Ovary (tissue), 10 donors: ENCODE measurements at places on chromosomes 6 and 20. TPM values are rescaled to one million over a fixed set of nuclear protein-coding genes. Genes with fewer than 3 reads are reported as not detected.

The MCHR2 gene
- not detected for total RNA-seq

The SRXN1 gene
- 25.1 TPM for total RNA-seq

The GPX5 gene
- total RNA-seq, result not detected

The ELOVL2 gene
- total RNA-seq, result 0.12 TPM

The CLDN20 gene
- not detected for total RNA-seq

The RSPH9 gene
- total RNA-seq, result 0.48 TPM

The MDFI gene
- total RNA-seq, result 14.1 TPM

DNA sequence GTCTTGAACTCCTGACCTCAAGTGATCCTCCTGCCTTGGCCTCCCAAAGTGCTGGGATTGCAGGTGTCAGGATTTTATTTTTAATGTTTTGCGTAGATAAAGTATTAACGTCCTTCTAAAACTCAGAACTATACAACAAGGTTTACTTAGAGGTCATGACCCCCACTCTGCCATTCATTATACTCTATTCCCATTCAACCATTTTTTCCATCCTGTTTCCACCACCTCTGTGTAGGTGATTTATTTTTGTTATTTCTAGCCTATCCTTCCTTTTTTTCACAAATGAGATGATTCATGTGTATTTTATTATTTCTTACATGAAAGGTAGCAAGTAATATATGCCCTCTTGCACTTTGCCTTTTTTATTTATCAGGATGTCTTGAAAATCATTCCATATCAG is 138.1 kb downstream of the FARS2 start:
- H3K27ac ChIP-seq, result no peak overlapping the region
- no peaks in the 10 kb centered on the region for H3K36me3 ChIP-seq
- H3K4me3 ChIP-seq, result no peak overlapping the region
- H3K27me3 ChIP-seq, result no peaks in the 10 kb centered on the region

- DNase-seq, result no peak
- H3K4me1 ChIP-seq, result peaks cover 12% of the 10 kb centered on the region
- no peak overlapping the region for H3K27ac ChIP-seq
- H3K4me3 ChIP-seq, result no peak overlapping the region
Measured at GRCh38 chr6:134519465-134519864, 201.6 kb upstream of the SGK1 start.

DNA sequence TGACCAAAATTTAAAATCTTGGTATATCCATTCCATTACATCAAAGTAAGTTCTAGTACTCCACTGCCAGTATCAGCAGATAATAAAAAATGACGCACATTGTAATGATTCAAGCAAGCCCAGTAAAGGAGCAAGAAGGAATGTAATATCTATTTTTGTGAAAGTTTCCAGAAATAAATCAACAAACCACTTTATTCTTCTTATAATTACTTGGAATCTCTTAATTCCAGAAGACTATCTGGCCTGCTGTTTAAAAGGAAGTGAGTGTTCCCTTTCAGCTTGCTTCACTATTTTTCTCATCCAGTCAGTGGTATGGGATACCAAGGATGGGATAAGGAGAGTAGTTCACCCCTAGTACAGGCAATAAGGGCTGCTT is 42.2 kb upstream of the DSE start:
- H3K27me3 ChIP-seq, result no peaks in the 10 kb centered on the region
- H3K36me3 ChIP-seq, result no peaks in the 10 kb centered on the region
- no peak for DNase-seq
- H3K27ac ChIP-seq, result no peak overlapping the region
- H3K4me1 ChIP-seq, result peaks cover 8% of the 10 kb centered on the region
- H3K4me3 ChIP-seq, result no peak overlapping the region

GRCh38 chr6:166612471-166612881 is 14.6 kb downstream of the RPS6KA2 start:
- H3K4me1 ChIP-seq, result peaks cover 31% of the 10 kb centered on the region
- no peaks in the 10 kb centered on the region for H3K36me3 ChIP-seq
- peak overlapping the region; percentile 13 for H3K27ac ChIP-seq
- no peak overlapping the region for H3K4me3 ChIP-seq
- H3K27me3 ChIP-seq, result no peaks in the 10 kb centered on the region

DNA sequence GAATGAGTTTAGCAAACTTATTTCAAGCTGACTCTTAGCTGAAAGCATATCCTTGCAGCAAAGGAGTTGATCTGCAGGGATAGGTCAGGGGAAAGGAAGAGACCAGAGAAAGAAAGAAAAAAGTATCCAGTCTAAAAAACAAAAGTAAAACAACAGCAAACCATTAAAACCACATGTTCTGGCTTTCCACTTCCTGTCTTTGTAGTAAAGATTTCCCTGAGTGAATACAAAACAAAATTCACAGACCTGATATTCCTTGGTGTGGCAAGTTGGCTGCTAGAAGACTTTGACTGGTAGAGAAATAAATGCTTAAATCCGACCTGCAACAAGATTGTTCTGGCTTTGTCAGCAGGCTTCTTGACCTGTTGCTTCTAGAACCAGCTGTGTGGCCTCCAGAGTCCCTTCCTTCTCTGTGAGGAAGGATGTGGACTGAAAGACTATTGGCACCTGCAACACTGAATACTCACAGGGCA is 23.4 kb upstream of the MCM3 start:
- no peak overlapping the region for H3K27ac ChIP-seq
- H3K4me1 ChIP-seq, result peaks cover 3% of the 10 kb centered on the region
- no peak for DNase-seq
- no peaks in the 10 kb centered on the region for H3K36me3 ChIP-seq

DNA sequence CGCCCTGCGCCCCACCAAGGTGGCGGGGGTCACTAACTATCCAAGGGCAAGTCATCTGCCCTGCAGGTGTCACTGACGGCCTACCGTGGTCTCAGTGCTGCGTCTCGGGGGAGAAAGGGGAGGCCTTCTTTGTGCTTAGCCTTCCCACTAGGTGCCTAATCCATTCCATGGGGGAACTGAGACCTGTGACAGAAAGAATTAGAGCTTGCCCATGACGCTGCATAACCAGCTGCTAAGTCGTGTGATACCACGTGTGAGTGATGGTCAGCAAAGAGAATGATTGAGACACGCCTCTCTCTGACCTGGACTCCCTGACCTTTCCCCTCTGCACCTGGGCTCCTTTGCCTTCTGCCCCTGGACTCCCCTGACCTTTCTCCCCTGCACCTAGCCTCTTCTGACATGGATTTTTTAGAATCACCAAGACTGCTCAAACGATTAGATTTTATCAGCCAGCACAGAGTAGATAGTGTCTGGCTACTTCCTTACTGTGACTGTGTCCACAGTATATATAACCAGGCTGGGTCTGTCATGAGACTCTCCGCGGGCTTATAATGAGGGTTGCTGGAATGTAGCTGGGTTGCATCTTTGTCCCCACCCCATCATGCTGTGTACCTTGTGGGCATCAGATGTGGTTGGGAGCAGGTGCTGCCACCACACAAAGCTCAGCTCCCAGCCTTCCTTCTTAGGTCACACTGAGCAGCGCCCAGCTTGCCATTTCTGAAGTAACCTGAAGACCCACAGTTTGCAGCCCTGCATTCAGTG is 140.6 kb downstream of the TMEM242 start:
- no peak overlapping the region for H3K4me3 ChIP-seq
- no peak for DNase-seq
- no peak overlapping the region for H3K27ac ChIP-seq

- no peaks in the 10 kb centered on the region for H3K4me1 ChIP-seq
- DNase-seq, result no peak
- no peaks in the 10 kb centered on the region for H3K27me3 ChIP-seq
- H3K36me3 ChIP-seq, result no peaks in the 10 kb centered on the region
Measured at GRCh38 chr20:48781634-48782033, 46.2 kb downstream of the PREX1 start.

GRCh38 chr20:11987526-11987925 is 69.8 kb downstream of the BTBD3 start:
- H3K36me3 ChIP-seq, result no peaks in the 10 kb centered on the region
- H3K4me3 ChIP-seq, result no peak overlapping the region
- no peak overlapping the region for H3K27ac ChIP-seq
- no peaks in the 10 kb centered on the region for H3K27me3 ChIP-seq
- no peaks in the 10 kb centered on the region for H3K4me1 ChIP-seq

- H3K27ac ChIP-seq, result no peak overlapping the region
- H3K4me3 ChIP-seq, result no peak overlapping the region
- DNase-seq, result no peak
- no peaks in the 10 kb centered on the region for H3K36me3 ChIP-seq
- H3K27me3 ChIP-seq, result no peaks in the 10 kb centered on the region
Measured at GRCh38 chr6:20722455-20722854, 188.2 kb downstream of the CDKAL1 start.

- H3K4me1 ChIP-seq, result peaks cover 5% of the 10 kb centered on the region
- no peak for DNase-seq
- no peaks in the 10 kb centered on the region for H3K36me3 ChIP-seq
- H3K4me3 ChIP-seq, result no peak overlapping the region
- H3K27ac ChIP-seq, result no peak overlapping the region
Measured at GRCh38 chr20:44542890-44543289, 21.0 kb upstream of the SERINC3 start.

DNA sequence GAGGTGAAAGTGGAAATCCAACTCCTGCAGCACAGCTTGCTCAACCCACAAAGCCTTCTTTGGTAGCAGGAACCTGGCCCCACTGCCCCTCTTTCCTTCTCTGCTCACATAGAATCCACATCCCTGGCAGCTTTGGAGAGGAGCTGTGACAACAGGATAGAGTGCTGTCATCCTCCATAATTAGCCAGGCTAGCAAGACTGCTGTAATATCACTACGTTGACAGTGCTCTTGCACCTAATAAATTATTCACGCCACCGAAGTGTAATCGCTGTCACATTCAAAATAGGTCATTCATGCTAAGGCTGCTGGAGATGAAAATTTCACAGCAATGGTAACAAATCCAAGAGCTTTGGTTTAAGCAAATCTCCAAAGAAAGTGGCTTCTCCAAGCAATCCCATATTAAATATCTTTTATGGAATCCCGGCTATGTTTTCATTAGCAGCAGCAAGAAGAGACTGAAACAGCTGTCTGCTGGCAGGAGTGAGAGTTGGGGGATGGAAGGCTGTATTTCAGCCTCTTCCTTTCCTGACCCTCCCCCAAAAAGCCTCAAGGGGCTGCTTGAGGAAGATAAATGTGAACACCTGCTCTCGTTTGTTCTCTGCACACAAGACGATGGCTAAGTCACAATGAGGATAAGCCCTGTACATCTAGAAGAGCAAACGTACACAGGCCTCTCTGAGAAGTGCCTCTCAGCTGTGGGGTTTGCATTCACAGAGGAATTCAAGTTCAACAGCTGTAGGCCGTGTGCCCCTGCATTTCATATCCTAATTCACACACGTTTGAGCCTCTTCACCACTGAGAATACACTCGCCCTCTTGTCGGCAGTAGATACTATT is 16.5 kb downstream of the RIPOR2 start:
- H3K27ac ChIP-seq, result no peak overlapping the region
- DNase-seq, result no peak
- peaks cover 3% of the 10 kb centered on the region for H3K4me1 ChIP-seq
- no peak overlapping the region for H3K4me3 ChIP-seq

DNA sequence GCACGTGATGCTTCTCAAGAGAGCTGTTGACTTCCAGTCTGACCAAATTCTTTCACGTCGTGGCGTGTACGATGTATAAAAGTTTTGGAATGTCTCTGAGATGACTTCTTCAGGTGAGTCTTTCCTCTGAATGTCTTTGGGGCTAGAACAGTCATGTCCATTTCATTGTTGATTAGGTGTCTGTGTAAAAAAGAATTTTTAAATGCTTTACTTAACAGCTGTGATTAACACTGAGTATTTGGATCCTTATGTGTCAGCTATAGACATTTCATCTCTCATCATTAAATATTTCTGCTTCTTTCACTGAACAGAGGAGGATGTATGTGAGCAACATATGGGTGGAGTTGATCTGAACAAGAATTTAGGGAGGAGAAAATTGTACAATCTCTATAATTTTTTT is 29.3 kb upstream of the KIF13A start:
- H3K27me3 ChIP-seq, result no peaks in the 10 kb centered on the region
- DNase-seq, result no peak
- H3K36me3 ChIP-seq, result no peaks in the 10 kb centered on the region
- no peak overlapping the region for H3K27ac ChIP-seq

GRCh38 chr6:161225681-161226008 is 48.2 kb downstream of the AGPAT4 start:
- DNase-seq, result no peak
- no peak overlapping the region for H3K4me3 ChIP-seq
- H3K36me3 ChIP-seq, result no peaks in the 10 kb centered on the region
- H3K27ac ChIP-seq, result no peak overlapping the region
- H3K4me1 ChIP-seq, result peaks cover 17% of the 10 kb centered on the region
